ENCODE measurements at places on chromosomes 2 and 18.

DNA sequence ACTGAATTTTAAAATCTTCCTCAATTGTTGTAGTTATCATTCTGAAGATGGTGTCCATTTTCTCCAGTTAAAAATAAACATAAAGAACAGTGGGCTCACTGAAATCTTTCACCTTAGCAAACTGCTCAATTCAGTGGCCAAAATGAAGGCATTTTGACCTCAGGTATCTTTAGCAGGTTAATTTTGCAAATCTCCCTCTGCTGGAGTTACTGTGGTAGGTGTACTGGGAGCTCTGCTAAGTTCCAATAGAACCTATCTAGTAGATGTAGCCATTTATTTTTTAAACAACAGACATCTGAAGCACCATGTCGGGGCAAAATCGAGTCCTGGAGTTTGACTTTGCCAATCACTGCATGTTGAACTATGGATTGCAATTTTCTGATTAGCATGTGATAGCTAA lies 177.1 kb downstream of the IRS1 start:
- no peak for DNase-seq

- no peak for DNase-seq
Measured at GRCh38 chr18:3420919-3421279, 29.1 kb upstream of the TGIF1 start.

- no peak for DNase-seq
Measured at GRCh38 chr2:241895712-241896641, 26.4 kb downstream of the RTP5 start.

DNA sequence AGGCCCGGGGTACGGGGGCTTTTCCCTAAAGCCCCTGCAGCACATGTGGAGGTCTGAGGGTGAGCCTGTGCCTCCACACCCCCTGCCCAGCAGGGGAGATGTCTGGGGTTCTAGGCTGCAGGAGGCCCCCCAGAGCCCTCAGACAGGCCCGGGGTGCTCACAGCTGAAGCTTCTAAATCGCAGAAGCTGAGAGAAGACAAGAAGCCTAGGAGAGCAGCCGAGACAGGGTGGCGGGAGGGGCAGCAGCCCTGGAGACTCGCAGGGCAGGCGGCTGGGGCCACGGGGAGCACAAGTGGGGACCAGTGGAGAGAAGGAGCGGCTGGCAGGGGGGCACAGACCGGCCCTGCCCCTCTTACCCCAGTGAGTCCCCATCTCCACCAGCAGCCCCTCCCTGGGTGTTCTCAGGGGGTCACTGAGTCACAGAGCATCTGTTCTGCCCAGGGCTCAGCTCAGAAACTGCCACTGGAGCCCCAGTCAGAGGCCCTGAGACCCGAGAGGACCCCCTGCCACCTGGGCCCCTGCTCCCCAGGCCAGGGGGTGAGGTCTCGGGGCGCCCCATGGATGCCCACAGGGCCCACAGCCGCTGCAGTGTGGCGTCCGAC lies 26.1 kb downstream of the GPC1 start:
- no peak for DNase-seq

DNA sequence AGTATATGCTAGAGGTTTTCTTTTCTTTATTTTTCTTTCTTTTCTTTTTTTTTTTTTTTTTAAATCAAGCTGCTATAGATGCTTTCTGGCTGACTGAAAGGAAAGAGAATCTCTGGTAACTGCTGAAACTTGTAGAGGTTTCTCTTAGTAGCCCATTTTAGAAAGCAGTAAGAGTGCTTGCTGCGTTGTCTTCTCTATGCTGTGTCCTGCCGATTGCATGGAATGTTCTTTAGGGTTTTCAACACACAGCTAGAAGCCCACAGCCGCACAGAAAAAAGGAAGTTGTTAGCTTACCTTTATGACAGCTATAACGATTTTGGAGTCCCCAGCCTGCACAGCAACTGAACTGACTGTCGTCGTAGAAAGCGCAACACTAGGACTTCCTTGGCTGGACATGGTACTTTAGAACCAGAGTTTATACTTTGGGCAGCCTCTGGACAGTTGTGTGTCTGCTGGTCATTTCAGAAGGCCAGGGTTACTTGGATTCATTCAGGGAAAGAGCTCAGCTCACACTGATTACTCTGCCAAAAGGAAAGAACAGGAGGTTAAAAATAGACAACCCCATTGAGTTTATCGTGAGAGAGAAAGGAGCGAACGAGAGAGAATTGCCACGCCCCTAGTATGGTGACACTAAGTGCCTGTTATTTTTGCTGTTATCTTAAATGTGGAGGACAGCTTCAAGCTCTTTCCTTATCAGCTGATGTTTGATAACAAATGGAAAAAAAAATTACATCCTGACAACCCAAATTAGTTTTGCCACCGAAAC lies at the start of gene CCDC141:
Gene CCDC141 (minus strand): TSS at position 592 of the 766 bp plus-strand sequence. CDS start 196 bp downstream, at position 396.
- DNase-seq: no peak

DNA sequence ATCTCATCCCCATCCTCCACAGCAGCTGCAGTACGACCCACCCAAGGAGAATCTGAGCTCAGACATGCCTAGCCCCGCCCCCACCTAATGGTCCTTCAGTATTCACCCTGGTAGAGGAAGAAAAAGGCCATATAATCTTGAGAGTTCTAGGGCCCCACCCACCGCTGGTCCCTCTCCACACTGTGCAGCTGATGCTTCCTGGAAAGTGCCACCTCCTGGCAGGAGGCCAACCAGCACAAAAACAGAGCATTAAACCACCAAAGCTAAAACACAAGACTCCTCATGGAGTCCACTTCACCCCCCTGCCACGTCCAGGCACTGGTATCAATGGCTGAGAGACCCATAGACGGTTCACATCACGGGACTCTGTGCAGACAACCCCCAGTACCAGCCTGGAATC lies 40.7 kb downstream of the MC4R start:
- DNase-seq: no peak

GRCh38 chr2:144215701-144216675 lies 303.9 kb downstream of the ZEB2 start:
- DNase-seq: no peak

GRCh38 chr2:6694555-6694954 lies 171.2 kb downstream of the CMPK2 start:
- DNase-seq: no peak
